ENCODE measurements at places on chromosomes 4 and X.

DNA sequence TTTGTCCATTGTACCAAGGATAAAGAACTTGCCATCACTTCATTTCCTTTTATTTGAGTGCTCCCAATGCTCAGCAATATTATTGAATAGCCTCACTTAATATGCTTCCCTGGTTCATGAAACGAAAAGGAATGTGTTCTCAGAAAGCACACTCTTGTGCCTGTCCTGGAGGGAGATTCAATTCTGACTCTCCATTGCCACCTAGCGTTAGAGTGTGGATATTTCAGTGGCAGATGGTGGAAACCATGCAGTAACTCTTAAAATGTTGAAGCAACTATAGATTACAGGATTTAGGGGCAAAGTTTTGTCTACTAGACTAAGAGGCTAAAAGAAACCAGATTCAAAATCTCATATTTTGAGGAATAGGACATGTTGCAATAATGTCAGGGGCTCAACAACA is 36.0 kb downstream of the GAB3 start:
- DNase-seq = no peak

DNA sequence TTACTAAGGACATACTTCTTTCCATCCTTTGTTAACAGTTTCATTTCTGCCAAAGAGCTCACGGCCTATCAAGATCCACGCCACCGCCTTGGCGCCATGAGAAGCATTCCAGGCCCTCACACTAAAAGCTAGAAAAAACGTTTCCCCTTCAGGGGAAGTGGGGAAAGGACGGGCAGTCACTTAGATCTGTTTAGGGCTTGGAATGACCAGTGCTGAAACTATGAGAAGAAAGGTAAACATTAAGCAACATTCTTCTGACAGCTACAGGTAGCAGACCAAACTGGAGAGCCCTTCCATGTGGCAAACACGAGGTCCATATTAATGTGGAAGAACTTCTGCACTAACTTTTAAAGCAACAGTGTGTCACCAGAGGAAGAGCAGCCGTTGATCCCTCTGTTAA is 146.7 kb downstream of the SH3KBP1 start:
- no peak for DNase-seq

GRCh38 chr4:47827343-47828047 is 10.4 kb downstream of the CORIN start:
- DNase-seq = no peak

- no peak for DNase-seq
Observed at GRCh38 chrX:107716118-107716684, 59.4 kb downstream of the TSC22D3 start.

- DNase-seq = no peak
Observed at GRCh38 chr4:56052481-56052880, 103.7 kb downstream of the CEP135 start.

DNA sequence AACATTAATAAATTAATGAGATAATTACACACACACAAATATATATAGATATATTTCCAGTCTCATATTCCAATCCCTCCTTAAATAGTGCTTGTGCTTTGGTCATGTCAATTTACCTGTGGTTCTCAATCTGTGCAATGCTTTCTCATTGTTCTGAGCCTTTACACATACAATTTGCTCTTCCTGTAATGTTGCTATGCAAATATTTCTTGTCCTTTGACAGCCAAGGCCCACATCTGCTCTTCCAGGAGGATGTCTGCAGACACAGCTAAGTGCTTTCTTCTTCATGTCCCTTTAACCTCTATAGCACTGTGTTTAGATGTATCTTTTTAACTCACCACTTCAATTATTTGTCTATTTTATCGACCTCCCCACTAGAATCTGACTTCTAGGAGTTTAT is 67.3 kb upstream of the RAPGEF2 start:
- DNase-seq = no peak

- no peak for DNase-seq
Observed at GRCh38 chrX:153507484-153508178, 9.8 kb upstream of the ATP2B3 start.

DNA sequence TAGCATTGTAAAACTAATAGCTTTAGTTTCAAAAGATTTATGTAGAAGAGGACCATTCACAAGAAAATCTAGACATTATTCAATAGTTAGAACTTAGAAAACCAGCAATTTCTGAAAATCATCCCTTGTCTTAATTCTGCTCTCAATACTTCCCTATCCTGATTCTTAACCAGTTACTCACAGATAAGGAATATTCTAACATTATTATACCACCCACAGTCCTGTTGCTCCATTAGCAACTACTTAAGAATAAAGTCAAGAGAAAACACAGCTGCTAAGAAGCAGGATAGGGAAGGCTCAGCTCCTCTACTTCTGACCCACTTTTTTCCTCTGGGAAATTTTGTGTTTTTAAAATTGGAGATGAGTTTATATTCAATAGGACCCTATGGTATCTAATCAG is 47.7 kb downstream of the PHKA1 start:
- DNase-seq = no peak

All from BJ (cell line).